Astrocyte (in vitro differentiated cells and primary cell): ENCODE measurements at places on chromosomes 12 and 14.

DNA sequence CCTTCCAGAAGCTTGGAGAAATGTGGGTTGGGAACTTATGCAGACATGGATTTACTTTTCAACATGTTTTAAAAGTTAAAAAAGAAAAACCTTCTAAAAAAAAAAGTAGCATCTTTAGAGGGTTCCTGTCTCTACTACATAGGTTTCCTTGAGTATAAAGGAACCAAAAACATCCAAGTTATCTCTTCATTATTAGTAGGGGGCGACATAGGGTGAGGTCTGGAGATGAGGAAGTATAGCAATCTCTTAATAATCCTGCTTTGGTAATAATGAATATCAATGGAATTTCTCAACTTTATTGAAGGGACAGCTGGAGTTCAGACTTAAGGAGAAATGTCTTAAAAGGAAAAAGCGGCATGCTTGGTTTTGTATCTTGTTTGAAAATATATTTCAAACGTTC lies 6.5 kb upstream of the PLXNC1 start:
- DNase-seq = no peak

- no peak for DNase-seq
These were observed 325.9 kb downstream of the APAF1 start for GRCh38 chr12:98970950-98971349.

DNA sequence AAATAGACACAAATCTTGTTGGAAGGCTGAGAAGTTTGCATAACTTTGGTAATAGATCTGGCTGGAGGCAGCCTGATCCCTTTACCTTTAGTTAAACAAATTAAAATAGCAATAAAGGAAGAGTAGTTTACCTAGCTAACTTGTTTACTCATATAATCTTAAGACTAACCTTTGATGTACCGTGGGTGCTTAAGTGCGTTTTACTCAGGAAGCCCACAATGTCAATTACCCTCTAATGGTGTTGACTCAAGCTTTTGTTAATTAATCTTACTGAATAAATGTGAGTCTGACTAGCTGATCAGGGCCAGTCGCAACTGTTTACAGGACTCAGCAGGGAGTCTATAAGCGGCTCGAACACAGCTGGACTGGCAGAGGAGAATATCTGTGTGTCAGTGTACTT lies 51.5 kb downstream of the FAR2 start:
- no peak for DNase-seq

DNA sequence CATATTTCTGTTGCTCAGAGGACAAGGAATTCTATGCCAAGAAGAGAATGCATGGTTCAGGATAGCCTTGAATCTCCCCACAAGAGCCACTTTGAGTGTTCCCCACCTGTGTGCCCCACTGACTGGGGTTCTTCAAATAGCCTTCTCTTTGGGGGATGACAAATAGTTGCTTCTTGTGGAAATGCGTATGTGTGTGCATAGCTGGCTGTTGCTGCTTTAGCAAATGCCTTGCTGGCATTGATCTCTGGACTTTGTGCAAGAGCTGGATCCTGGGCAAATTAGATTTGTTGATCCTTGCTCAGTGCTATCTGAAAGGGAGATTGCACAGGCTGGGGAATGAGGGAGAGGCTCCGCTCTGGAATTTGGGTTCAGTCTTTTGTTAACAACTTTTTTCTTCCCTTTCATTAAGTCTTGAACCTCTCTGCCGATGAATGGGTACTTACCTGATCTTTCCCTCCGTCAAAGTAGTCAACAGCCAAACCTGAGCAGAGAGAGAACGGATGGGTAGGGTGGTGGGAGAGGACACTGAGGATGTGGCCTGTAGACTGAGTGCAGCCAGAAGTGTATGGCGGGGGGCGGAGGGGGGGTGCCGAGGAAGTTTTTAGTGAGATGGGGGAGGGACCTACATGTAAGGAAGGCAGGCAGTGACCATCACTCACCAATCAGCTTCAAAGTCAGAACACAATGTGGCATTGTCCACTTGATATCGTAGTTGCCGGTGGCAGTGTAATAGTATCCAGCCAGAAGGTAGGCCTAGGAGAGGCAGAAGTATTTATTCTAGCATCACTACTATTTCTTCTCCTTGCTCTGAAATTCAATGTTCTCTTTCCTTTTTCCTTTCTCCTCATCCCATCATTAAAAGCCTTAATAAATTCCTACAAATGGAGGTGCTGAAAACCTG lies 10.7 kb downstream of the EMG1 start:
- DNase-seq = no peak

DNA sequence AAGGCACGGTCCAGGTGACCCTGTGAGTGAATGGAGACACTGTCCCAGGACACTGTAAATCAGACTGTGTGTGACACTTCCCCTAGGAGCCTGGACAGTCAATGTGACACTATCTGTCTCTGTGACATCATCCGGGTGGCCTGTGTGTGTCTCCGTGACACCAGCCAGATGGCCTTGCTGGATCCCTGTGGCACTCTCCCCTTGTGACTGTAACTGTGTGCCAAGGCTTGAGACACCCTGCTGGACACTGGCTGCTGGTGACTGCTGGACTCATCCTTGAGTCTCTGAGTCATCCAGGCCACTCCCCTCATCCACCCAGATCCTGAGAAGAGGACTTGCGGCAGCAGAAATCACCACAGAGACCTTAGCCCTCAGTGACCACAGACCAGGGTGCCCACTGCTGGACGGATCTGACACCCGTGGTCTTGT lies 51.6 kb downstream of the MVK start:
- peak; percentile 19 for DNase-seq

DNA sequence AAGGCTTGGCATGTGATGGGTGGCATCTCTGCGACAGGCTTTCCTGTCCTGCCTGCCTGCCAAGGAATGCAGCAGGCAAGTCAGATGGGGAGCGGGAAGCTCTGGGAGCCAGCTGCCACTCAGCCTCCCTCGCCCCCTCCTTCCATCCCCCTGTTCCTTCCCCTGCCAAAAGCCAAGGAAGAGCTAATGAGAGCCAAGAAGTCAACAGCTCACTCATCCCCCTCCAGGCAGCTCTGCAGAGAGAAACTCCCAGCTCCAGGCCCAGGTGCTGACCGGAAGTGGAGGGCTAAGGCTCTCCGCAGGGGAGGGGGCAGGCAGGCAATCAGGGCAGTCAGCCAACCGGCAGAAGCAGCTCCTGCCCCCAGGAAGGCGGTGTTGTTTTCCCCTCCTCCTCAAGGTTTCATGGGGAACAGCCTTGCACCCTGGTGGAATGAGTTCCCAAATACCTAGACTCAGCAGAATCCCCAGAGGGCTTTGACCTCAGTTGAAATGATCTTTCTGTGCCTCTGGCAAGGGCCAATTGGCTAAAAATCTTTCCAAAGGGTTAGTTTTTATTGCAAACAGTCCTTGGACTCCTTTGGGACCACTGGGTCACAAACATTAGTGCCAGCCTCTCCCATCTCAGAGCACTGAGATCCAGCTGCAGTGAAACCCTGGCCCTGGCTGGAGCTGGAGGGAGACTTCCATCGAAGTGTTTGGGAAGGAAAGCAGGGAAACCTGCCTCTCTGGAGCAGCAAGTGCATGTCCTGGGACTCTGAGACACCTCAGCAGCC lies 349.1 kb downstream of the DPF3 start:
- no peak for DNase-seq

DNA sequence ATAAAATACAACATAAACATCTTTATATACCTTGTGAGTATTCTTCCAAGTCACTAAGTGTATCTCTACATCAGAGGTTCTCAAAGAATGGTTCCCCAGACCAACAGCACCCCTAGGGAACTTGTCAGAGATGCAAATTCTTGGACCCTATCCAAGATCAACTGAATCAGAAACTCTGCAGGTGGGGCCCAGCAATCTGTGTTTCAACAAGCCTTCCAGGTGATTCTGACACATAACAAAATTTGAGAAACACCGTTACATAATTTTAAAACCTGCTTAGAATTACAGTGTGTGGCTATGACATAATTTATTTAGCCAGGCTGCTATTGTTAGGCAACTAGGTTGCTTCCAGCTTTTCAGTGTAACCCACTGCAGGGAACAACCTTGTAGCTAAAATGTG lies 49.8 kb downstream of the NTN4 start:
- no peak for DNase-seq

GRCh38 chr12:3012786-3013185 lies 53.6 kb downstream of the TEAD4 start:
- DNase-seq = peak; percentile 33

DNA sequence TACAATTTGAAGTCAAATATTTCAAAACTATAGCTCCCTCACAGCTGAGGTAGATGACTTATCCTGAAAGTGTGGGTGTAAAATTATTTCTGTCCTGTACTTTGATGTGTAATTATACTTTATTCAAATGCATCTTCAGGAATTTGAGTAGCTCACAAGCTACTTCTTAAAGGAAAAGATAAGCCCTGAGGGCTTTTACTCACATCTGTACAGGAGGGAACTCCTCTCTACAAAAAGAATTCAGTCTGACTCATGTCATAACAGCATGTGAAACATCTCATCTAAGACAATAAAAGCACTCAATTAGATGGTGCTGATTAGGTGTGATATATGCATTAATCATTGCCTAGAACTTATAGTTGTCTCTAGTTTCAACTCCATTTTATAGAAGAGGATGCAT lies 452.0 kb downstream of the PRKD1 start:
- no peak for DNase-seq

DNA sequence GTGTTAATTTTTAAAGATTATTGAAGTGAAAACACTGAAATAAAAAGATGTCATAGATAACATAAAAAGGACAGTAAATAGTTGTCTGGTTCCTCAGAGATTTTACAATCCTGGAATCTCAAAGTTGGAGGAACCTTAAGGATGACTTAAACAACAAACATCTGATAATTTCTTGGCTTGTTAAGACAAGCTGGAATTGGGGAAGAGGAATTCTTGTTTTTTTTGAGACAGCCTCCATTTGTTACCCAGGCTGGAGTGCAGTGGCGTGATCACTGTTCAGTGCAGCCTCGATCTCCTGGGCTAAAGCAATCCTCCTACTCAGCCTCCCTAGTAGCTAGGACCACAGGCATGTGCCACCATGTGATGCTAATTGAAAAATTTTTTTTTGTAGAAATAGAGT lies 2.3 kb downstream of the ZNF410 start:
- DNase-seq = peak; percentile 35

GRCh38 chr14:80850197-80850814 lies 91.2 kb downstream of the CEP128 start:
- peak; percentile 25 for DNase-seq

GRCh38 chr12:13347241-13348043 lies 150.9 kb downstream of the EMP1 start:
- DNase-seq = peak; percentile 68

DNA sequence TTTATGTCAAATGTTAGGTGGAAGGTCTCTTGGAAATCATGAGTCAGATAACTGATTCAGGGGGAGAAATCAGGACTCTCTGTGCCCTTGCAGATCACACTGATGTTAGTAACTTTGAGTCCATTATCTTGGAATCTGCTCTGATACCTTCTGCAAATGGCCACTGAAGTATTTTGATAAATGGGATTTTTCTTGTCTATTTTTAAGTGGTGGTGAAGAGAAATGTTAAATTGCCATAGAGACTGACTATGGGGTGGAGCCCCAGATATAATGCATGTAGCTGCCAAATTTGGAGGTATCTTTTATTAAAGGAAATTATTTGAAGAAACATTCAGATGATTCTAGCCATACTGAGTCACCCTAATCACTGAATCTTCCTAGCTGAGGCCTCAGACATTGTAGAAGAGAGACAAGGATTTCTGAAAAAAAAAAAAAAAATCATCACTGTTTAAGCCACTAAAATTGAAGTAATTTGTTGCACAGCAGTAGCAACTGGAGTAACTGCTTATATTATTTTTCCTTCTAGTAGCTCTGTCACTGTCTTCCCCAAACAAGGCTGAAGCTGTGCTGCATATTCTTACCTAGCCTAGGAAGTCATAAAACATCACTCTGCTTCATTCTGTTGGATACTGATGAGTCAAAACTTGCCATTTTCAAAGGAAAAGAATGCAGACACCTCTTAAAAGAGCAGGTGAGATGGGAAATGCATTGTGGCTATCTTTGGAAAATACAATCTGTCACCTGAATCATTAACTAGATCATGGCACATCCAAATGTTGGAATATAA lies 36.0 kb upstream of the CLEC14A start:
- peak; percentile 62 for DNase-seq

DNA sequence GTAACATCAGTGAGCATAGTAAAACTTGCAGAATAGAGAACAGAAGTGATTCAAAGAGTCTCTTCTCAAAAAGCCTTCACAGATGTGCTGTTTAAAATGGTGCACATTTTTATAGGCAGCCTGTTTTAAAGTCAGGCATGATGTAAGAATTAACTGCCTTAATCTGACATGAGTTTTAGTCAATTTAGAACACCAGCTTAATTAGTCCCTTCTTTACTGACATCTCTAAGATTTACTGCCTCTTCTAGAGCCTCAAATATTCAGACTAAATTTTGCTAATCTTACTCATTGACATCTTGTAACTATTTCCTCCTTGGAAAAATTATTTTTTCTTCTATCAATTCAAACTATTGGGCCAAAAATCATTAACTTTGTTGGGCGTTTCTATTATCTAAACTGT lies 782.5 kb downstream of the C12orf50 start:
- DNase-seq = no peak

DNA sequence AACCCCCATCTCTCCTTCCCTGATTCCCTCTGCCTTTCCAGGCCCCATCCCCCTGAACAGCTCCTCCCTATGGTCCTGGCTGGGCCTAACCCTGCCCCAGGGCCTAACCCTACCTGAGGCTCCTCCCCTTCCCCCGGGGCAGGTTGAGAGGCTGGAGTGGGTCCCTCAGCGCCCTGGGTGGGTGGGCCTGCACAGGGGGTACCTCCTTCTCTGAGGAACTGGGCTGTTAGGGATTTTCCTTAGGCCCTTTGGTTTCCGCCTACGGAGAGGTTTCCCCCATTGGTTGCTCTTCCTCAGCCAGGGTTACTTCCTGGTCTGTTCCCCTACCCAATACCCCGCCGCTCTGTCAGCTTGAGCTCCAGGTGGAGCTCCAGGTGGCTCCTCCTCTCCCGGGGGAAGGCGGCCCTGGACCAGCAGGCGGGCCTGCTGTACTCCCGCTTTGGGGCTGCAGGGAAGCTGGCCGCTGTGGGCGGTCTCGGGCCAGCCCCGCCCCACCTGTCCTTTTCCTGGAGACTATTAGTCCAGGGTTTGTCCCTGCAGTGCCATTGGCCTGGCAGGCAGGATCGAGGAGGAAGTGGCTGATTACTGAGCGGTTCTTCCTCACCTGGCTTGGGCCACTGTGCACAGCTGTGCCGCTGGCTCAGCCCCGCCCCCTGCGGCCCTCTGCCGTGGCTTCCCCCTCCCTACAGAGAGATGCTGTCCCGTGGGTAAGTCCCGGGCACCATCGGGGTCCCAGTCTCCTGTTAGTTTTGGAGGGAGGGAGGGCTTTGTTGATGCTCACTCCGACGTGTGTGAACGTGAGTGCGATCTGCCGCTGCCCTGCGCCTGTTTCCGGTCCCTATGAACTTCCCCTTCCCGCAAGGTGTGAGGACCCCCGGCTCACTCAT lies 2.5 kb downstream of the C12orf57 start:
- DNase-seq = no peak

GRCh38 chr14:65703996-65704395 lies 291.5 kb downstream of the FUT8 start:
- DNase-seq = peak; percentile 35

GRCh38 chr14:54314365-54315104 lies 82.3 kb upstream of the CDKN3 start:
- DNase-seq = no peak

GRCh38 chr12:490260-490659 lies 30.5 kb downstream of the B4GALNT3 start:
- no peak for DNase-seq

GRCh38 chr14:63663428-63664341 lies 22.0 kb upstream of the WDR89 start:
- DNase-seq = no peak

GRCh38 chr12:52239767-52240166 lies 6.7 kb downstream of the KRT7 start:
- no peak for DNase-seq

GRCh38 chr12:78210894-78211302 lies 380.2 kb downstream of the NAV3 start:
- DNase-seq = peak; percentile 84

- peak; percentile 71 for DNase-seq
These were observed 394 bp upstream of the AMIGO2 start for GRCh38 chr12:47079981-47080724.
